Non-pigmented ciliary epithelial cell (primary cell): ENCODE measurements at places on chromosomes 5 and 9.

GRCh38 chr5:135498637-135498995 is 37.1 kb downstream of the NEUROG1 start:
- DNase-seq, result no peak

- DNase-seq, result no peak
Observed at GRCh38 chr9:126682113-126682810, 68.5 kb downstream of the LMX1B start.

DNA sequence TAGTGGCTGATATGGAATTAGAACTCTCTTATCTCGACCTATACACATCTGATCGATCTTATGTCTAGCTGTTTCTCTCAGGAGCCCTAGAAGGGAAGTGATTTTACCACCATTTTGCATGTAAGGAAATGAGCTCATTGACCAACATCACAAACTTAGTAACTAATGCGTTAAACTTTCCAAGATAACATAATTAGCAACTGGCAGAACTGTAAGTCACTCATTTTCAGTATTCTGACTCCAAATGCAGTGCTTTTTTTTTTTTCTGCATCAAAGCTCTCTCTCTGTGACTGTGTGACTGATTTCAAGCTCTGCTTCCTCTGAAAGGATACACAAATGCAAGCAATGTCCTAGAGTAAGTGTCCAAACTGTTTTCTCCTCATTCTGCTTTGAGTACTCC is 68.1 kb upstream of the FBXL7 start:
- DNase-seq, result no peak

- DNase-seq, result no peak
Observed at GRCh38 chr5:59341155-59341554, 552.4 kb downstream of the PDE4D start.

DNA sequence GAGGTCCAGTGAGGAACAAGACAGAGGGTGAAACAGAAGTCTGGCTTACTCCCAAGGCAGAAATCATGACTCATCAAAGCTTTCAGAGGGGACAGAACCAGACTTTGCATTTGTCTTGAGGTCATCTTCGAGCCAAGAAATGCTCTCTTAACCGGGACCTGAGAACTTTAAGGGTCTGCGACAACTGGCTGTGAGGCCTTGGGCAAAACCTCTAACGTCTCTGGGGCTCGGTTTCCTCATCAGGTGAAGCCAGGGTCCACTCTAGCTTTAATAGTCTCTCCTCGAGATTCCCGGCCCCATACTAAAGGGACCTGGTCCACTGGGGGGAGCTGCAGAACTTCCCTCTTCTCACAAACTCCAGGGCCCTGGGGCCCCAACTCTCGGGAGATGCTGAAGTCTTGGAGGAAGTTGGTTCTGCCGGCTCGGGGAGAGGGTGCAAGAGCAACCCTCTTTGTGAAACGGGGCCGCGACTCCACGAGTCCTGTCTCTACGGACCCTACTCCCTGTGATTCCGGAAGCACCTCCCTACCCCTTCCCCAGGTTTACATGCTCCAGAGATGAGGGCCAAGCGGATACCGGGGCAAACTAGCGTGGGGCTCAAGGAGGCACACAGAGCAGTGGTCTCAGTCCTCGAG is 2.6 kb downstream of the GLIS3 start:
- peak; percentile 68 for DNase-seq
